8988T (cell line): ENCODE measurements at places on chromosomes 5 and 9.
A peak's percentile ranks its signal among the peaks of the same experiment; 100 is the strongest.

DNA sequence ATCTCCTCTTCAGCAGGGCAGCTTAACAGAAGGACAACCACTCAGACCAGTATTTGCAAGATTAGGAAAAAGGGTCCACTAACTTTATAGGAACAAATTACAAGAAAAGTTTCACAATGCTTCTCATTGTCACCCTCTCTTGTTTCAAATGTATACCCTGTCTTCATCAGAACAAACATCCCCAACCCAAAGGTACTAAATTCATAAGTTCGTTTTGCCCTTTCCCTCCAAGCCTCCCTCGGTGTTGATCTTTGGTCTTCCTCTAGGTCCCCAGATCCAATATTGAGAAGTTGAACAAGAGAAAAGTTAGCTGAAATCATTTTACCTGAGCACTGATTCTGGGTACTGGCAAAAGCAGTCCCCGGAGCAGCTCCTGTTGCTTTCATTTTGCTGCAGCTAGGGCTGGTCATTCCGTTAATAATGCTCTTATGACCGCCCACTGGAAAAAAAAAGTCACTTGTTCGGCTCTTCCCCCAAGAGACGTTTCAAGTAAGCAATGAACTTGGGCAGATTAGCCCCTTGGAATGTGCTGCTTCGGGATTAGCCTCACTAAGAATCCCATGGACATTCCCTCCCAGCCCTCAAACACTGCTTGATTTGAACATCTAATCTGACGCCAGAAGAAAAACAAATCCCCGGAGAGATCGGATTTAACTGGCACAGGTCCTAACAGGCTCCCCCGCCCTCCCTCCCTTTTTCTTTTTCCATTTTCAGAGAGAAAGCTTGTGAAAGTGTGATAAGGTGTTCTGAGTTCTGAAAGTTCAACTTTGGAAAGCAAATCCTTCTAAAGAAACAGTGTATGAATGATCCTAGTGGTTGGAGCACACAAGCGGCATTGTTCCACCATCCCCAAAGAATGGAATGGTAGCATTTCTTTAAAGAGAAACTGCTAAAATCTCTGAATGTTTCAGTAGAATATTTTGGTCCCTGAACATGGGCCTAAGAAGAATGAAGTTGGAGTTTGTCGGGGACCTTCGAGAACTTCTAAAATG lies 252.5 kb downstream of the TRPM3 start:
- DNase-seq, result no peak

- DNase-seq, result no peak
Observed at GRCh38 chr9:69218166-69218565, 44.1 kb downstream of the TJP2 start.

DNA sequence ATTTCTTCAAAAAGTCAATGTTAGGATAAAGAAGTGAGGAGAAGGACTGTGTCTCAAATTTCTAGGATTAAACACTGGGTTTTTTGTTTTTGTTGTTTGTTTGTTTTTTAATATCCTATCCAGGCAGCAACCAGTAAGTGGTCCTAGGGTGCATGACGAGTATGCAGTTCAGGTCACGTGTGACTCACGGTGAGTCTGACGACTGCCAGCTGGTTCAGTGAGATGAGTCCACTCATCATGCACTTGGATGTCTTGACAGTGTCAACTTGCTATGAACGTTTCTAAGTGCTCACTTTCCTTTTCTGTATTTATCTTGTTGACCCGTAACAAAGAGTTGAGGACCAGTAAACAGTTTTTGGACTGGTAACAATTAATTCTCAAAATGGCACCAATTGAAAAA lies 32.7 kb downstream of the ATG10 start:
- DNase-seq, result no peak

DNA sequence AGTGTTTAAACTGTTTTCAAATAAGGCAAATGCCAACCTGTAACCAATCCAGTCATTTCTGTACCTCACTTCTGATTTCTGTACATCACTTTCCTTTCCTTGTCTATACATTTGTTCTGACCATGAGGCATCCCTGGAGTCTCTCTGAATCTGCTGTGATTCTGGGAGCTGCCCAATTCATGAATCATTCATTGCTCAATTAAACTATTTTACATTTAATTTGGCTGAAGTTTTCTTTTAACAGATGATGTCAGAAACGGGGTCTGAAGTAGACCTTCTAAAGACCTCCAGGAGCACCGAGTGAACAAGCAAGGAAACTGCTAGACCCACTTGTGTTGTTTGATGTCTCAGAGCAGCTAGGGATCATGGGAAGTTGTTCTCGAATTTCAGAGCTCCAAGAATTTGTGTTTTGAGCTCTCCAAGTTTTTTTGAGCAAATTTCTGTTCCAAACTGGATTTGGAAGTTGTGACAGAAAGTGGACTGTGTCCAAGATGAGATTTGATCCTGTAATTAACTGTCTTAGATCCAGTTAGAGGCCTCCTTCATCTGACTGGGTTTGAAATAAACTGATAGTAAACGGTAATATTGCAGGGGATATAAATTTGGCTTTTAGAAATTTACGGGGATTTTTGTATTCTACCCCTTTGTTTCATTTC lies 490.8 kb upstream of the ST8SIA4 start:
- DNase-seq, result no peak

DNA sequence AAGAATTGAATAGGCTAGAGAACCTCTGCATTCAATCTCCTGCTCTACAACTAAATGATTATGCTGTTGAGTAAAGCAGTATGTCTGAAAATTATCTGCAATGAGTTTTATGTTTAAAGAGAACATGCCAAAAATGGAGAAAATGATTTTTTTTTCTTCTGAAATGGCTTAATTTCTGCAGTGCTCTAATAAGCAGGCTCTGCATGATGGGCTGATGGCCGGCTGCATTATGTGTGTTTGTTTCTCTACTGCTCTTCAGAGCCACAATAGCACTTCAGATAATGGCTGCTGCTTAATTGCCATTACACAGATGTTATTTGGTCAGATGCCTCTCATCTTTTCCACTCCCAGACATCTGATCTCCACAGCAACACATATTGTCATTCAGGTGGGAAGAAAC lies 286.4 kb upstream of the DMAC1 start:
- no peak for DNase-seq

DNA sequence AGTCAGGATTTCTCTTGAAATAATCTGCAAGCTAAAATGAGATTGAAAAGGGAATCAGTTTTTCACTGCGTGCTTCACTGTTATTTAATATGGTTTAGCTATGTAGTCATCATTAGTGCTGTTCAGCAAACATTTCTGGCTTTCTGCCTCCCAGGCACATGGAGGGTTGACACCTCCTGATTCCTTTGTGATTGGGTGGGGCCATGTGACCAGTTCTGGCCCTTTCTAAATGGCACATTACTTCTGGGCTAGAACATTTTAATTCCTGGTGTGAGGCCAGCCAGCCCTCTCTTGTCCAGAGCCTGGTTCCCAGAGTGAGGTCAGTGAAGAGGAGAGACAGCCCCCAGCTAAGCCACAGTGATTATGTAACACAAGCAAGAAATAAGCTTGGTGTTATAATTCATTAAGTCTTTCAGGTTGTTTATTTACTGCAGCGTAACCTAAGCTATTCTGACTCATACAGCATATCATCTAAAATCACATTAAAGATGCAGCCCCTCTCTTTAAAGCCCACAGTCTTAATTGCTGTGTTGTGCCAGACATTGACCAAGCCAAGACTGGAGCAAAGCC lies 17.4 kb upstream of the ARSI start:
- DNase-seq, result no peak

GRCh38 chr5:1053391-1054017 lies 44.9 kb downstream of the NKD2 start:
- DNase-seq, result peak; percentile 48

DNA sequence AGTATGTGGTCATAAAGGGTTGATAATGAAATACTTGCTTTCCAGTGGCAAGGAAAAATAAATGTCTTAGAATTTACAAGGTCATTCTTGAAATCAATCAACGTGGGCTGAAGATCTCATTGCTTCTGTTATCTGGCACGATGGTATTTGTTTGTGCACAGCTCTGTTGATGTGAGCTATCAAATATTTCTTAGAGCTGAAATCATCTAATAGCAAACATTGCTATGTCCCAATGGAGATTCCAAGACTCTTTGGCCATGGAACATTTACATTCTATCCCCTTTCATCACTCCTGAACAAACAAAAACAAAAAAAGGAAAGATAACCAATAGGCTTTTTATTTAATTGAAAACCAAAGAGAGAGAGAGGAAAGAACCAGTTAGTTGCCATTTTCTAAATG lies 111.5 kb upstream of the CCDC152 start:
- no peak for DNase-seq

- no peak for DNase-seq
Observed at GRCh38 chr9:89453452-89453851, 44.5 kb downstream of the SEMA4D start.

GRCh38 chr5:151236888-151237287 lies 13.0 kb upstream of the CCDC69 start:
- no peak for DNase-seq
